ENCODE measurements at places on chromosomes 1 and 21.

DNA sequence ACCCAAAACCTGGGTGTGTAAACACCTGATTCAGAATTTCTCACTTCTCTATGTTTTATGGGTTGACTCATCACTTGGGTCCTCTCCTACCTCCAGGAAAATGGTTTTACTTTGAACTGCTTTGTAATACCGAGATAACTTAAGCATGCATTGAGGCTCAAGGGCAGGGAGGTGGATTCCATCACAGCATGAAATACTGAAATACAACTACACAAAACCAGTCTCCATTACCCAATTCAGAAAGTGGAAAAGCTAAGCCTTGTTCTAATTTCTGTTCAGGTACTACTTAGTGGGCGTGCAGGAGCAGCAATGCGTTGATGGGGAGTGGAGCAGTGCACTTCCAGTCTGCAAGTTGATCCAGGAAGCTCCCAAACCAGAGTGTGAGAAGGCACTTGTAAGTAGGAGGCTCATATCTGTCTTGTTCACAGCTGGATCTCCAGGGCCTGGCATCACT lies 6.1 kb upstream of the C4BPA start:
- DNase-seq, result no peak

- peak; percentile 95 for DNase-seq
Measured at GRCh38 chr1:33181921-33182341, at the start of gene TRIM62. Gene TRIM62 (minus strand): TSS chr1:33182043. CDS start chr1:33181432, 611 bp downstream.

GRCh38 chr1:75855010-75855409 lies 58.3 kb downstream of the MSH4 start:
- no peak for DNase-seq

- no peak for DNase-seq
Measured at GRCh38 chr1:194537521-194537920, 1351.1 kb upstream of the B3GALT2 start.

GRCh38 chr1:59413327-59413720 lies 116.4 kb downstream of the FGGY start:
- no peak for DNase-seq

DNA sequence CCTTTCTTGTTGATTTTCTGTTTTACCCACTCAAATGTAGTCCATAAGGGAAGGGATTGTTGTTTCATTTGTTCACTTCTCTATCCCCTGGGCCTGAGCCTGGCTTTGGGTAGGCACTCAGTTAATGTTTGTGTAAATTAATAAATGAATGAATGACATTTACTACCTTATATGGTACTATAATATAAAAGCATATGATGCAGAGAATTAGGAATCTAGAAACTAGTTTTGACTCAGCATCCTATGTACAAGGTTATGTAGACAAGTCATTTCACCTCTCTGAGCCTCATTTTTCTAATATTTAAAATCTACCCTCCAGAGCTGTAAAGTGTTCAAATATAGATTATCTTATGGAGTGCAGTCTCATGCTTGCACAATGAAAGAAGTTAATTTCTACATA lies 68.9 kb upstream of the S1PR1 start:
- no peak for DNase-seq

GRCh38 chr1:47885062-47885830 lies 111.9 kb downstream of the TRABD2B start:
- no peak for DNase-seq

- no peak for DNase-seq
Measured at GRCh38 chr1:180560200-180560867, 1.6 kb downstream of the OVAAL start.

- peak; percentile 23 for DNase-seq
Measured at GRCh38 chr1:165854101-165854845, 26.9 kb downstream of the UCK2 start.

GRCh38 chr21:37742115-37742514 lies 174.1 kb downstream of the KCNJ6 start:
- DNase-seq, result no peak

DNA sequence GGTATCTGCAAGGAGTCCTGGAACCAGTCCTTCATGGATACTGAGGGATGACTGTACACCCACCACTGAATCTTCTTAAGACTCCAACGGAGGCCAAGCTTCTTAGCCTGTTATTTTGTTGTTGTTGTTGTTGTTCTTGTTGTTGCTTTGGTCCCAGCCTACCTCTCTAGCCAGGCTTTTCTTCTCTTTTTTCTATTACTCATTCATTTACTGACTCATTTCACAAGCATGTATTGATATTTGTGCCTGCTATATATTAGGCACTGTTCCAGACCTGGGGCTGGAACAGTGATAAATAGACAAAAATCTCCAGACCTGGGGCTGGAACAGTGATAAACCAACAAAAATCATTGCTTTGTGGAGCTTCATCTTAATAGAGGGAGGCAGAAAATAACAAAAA lies 20.4 kb downstream of the CENPF start:
- no peak for DNase-seq

DNA sequence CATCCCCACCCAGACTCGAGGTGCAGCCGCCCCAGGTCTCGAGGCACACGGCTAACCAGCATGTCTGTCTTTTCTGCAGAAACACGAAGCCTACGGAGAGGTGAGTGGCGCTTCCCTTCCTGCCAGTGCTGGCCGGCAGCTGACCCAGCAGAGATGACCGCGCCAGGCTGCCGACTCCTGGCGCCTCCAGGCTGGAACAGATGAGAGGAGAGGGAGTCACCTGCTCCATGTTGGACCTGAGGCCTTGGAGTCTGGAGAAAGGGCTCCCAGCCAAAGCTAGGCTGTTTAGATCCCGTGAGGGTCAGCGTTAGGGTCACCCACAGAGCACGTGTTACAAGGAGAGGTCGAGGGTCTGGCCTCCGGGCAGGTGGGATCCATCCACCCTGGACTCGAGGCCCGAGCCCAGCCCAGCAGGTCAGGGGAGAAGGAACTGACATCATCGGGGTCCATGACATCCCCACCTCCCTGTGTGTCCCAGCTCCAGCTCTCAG lies 14.9 kb downstream of the COL6A2 start:
- DNase-seq, result no peak

- DNase-seq, result peak; percentile 28
Measured at GRCh38 chr1:15141935-15142539, 11.5 kb upstream of the TMEM51 start.

DNA sequence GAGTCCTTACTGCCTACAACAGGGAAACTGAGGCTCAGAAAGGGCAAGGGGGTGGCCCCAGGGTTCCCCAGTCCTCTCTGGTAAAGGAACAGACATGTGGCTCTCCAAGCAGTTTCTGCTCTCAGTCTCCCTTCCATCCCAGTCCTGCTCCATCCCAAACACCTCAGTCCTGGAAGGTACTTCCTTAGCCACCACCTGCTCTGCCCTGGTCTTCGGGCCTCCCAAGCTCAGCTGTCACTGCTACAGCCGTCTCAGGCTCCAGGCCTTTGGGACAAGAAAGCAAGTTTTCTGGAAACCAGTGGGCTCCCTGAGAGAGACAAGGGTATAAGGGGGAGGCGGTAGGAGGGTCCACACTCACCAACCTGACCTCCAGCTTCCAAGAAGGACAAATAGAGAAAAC lies 23.1 kb upstream of the ADGRB2 start:
- no peak for DNase-seq

DNA sequence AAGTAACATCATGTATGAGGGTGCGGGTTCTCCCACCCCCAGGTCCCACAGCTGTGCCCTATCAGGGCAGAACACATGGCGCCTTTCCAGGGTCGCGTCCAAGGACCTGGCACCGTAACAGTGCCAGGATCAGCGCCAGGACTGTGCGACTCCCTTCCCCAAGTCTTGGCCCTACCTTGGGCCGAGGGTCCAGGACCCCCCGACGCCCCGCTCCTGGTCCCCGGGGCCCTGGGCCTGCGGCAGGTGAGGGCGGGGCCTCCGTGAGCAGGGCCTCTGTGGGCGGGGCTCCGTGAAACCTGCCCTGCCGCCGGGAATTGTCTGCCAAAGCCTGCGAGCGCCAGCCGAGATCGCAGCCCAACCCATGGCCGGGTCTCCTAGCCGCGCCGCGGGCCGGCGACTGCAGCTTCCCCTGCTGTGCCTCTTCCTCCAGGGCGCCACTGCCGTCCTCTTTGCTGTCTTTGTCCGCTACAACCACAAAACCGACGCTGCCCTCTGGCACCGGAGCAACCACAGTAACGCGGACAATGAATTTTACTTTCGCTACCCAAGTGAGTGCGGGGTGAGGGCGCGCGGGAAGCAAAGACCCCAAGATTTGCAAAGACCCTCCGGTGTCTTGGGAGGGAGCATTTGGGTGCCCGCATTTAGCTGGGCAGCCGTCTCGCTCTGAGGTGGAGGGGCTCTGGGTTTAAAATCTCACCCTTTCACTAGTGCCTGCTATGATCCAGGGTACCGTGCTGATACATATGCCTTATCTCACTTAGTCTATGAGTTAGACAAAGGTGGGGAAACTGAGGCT lies at the start of gene RHBG:
RHBG (plus strand) TSS at position 323 of the 796 bp plus-strand sequence; CDS start at position 362, 39 bp downstream.
- DNase-seq, result peak; percentile 15

GRCh38 chr1:164786980-164787833 lies 228.2 kb downstream of the PBX1 start:
- DNase-seq, result peak; percentile 91

GRCh38 chr1:23904748-23905357 lies 8.3 kb downstream of the CNR2 start:
- DNase-seq, result no peak

DNA sequence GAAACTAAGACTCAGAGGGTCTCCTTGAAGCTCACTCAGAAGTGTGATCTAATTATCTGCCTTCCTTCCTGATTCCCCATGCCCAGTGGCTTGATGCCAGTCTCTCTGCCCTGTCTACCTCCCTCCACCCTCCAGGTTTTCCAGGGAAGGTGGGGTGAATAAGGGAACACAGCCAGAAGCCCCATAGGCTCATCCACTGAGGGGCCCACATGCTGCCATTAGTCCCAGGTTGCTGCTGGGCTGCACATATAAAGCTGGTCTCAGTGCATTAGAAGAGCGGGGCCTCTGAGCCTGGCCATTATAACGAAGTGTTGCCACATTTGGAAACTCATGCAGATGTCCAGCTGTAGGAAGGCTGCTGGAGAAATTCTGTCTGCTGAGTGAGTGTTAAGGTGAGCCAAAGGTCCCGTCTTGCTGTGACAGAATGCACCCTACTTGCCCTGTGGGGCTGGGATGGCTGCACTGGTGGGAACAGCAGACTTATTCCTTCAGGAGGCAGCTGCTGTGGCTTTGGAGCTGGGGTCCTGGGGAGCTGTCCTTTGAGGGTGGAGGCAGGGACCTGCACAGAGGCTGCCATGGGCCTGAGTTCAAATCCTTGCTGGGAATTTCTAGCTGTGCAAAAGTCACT lies 2.9 kb downstream of the ADORA1 start:
- DNase-seq, result no peak

DNA sequence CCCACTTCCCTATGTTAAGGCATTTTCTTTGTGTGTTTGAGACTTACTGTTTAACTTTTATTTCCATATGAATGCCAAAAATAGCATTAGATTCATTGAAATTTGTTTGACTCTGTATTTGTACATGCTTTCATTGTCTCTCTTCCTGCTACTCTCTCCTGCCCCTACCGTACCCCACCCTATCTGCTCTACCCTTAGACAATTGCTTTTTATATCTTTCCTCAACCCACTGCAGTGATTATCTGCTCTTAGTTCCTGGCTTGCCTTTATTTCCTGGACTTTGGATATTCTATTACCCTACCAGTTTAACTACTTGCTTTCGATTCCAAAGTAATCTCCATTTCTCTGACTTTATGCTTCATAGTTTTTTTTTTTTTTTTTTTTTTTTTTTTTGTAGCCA lies 10.5 kb downstream of the RAVER2 start:
- peak; percentile 3 for DNase-seq

DNA sequence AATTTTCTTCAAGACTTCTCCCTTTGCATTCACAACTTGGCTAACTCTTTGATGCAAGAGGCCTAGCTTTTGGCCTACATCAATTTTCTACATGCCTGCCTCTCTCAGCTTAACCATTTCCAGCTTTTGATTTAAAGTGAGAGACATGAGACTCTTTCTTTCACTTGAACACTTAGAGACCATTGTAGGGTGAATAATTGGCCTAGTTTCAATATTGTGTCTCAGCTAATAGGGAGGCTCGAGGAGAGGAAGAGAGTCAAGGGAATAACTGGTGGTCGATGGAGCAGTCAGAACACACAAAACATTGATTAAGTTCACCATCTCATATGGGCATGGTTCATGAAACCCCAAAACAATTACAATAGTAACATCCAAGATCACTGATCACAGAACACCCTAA lies 225.5 kb downstream of the TPR start:
- DNase-seq, result no peak

GRCh38 chr1:203744075-203744972 lies 20.7 kb upstream of the LAX1 start:
- DNase-seq, result peak; percentile 92

DNA sequence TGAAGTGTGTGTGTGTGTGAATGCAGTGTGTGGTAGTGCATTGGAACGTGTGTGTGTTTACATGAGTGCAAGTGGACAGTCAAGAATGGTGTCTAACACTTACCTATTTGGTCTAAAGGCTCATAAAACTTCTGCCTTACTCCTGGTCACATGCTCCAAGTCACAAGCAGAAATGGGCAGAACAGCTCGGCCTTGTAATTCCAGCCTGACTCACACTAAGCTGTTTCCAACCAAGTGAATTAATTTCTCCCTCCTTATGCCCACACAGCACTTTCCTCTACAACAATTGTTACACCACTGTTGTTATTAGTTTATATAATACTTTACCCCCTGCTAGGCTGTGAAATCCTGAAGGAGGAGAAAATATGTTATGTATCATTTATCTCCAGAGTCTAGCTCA lies 43.8 kb downstream of the DDR2 start:
- DNase-seq, result peak; percentile 41

- DNase-seq, result no peak
Measured at GRCh38 chr1:227893949-227894721, 53.6 kb downstream of the WNT9A start.

DNA sequence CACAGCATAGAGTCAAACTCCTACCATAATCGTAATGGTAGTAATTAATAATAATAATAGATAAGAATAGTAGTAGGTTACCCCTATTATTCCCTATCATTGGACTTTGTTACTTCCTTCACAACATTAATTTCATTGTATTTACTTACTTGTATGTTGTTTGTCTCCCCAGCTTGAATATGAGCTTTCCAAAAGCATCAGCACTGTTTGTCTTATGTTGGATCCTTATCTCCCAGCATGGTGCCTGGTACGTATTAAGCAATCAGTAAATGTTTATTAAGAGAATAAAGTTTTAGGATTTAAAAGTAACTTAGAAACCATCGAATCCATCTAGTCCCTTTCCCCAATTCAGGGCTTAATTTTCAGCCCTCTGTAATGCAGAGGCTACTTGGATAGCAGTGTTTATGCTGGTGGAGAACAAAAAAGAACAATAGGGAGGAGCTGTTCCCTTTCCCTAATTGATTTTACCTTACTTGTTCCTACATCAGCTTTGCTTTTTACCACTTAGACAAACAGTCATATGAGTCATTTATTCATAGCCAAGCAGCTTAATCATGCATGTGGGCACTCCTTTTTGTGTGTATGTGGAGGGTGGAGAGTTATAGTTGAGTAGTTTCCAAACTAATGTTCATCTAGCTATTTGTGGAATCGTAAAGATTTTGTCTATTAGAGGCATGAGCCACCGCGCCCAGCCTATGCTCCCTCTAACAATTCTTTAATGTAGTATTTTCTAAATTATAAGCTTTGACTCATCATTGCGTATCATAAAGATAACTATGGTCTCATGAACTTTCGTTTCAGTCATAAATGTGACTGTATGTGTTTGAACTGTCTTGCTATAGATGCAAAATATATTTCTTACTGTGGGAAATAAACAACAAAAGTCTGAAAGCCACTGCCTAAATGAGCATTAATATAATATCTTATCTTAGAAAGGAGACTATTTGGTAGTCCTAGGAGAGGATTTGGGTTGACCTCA lies 20.9 kb upstream of the DR1 start:
- peak; percentile 66 for DNase-seq
